Aorta (tissue), 5 donors: ENCODE measurements at places on chromosomes 1 and 21. TPM values are rescaled to one million over a fixed set of nuclear protein-coding genes. Genes with fewer than 3 reads are reported as not detected.
A peak's percentile ranks its signal among the peaks of the same experiment; 100 is the strongest.

- DNase-seq: no peak
These were observed 312.0 kb upstream of the TMPRSS15 start for GRCh38 chr21:18715606-18716005.

GRCh38 chr1:195618287-195618686 lies 990.0 kb downstream of the KCNT2 start:
- no peak for DNase-seq

GRCh38 chr1:227131193-227131592 lies 187.1 kb downstream of the CDC42BPA start:
- DNase-seq: no peak

DNA sequence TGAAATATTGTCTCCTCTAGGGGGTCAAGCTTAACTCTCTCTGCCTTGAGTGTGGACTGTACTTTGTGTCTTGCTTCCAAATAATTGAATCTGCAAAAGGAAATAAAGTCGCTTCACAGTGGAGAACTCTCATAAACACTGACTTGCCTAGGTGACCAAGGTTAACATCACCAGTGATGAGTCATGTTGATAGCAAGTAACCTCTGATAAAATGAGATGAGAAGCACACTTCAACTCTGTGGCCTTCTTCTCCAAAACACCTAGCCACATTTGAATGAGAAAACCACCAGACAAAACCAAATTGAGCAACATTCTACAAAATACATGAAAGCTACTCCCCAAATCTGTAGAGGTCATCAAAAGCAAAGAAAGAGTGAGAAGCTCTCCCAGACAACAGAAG lies 37.6 kb downstream of the PDE4B start:
- DNase-seq: no peak

DNA sequence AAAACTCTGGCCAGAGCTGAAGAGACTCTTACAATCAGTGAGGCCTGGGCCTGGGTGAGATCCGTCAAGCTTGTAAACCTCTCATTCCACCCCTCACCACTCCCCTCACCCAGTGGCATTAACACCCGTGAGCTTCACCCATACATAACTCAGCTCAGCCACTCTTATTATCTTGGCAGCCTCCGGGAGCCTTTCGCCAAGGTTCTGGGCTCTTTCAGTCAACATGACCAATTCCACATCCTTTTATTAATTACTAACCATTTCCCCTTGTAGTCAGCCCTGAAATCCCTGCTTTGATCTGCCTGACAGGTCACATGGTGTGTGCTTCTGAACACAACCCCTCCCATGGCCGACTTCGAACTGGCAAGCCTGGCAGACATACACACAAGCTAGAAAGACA lies 134.8 kb downstream of the SETD4 start:
- peak; percentile 53 for DNase-seq

DNA sequence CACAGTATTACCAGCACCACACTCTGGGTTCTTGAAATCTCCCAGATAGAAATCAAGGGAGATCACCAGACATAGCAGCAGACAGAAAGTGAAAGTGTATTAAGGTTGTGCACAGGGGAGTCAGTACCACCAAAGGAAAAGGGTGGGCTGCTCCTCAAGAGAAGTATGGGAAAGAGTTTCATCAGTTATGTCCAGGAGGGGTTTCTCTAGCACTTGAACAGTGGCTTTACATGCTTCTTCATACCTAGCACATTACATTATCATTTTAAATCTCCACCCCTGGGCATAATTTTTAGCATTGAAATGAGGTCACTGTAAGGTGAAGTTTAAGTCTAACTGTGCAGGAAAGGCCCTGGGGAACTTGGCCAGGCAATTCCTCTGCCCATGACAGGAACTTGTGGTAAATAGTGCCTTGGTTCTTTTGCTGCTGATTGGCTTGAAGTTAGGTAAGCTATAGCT lies 601.0 kb downstream of the NUF2 start:
- no peak for DNase-seq

GRCh38 chr1:180026556-180026955 lies 71.9 kb downstream of the CEP350 start:
- no peak for DNase-seq

GRCh38 chr1:180734366-180734765 lies 102.5 kb downstream of the XPR1 start:
- no peak for DNase-seq

GRCh38 chr1:27689423-27690173 lies 17.6 kb upstream of the IFI6 start:
- DNase-seq: no peak

The MFAP2 gene
- 29.9 TPM for total RNA-seq

The SPATA17 gene
- total RNA-seq: 0.32 TPM

The RXRG gene
- total RNA-seq: 2.2 TPM

The EPHB2 gene
- 5.5 TPM for total RNA-seq

The KCNA3 gene
- total RNA-seq: 0.97 TPM

The MX2 gene
- 21.5 TPM for total RNA-seq

The CFAP107 gene
- total RNA-seq: not detected
